ENCODE measurements at places on chromosomes 11 and 22.

DNA sequence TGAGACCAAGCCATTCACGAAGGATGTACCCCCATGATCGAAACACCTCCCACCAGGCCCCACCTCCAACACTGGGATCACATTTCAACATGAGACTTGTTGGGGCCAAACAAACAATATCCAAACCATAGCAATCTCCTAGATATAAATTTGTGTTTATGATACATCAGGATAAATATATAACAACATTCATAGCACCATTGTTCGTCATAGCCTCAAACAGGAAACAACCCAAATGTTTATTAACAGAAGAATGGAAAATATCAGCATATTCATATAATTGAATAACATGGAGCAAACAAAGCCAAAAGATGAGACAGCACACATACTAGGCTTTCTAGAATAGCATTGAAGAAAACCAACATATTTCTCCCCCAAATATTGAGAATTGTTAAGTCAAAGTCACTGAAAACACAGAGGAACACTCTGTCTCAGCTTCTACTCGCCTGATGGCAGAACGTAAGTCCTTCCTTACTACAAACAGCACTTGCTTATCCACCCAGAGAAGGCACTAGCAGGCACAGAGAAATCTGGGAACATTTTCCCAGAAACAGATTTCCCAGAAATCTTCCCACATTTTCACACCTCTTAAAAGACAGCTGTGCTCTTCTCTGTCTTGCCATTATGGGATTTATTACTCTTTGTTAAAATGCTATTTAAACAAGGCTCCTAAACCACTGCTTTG, 8.1 kb upstream of the GDPD4 start:
- no peak for DNase-seq

DNA sequence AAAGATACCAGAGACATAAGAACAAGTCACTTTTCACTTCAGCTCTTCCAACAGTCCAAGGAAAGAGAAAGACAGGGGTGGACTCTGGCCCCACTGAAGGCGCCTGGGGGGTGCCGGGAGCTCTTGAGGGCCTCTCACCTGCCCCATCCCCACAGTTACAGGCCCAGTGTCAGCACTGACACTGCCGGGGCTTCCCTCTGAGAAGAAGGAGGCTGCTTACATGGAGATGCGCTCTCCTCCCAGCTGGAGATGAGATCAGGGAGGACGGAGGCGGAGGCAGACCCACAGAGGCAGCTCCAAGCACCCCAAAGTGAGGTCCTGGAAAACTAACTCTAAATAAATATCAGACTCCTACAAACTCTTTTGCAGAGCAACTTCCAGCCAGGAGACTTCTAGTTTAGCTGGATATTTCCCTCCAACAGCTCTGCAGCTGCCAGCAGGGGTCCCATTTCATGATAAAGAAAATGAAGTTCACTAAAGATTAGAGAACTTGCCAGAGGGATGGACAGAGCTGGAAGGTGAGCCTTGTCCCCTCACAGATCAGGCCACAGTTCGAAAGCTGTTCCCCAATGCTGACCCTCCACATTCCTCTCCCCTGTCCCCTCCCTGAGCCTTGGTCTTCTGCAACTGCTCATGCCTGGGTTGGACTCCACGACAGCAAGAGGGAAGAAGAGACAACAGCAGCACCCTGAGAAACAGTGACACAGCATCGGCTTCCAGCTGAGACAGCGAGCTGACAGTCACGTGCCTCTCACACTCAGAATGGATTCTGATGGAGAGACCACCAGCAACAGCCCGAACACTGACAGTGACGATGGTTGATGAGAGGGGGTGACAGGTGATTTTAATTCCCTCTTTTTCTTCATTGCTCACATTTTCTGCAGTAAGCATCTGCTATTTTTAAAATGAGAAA, 5.8 kb downstream of the CARS1 start:
- DNase-seq, result no peak

- no peak for DNase-seq
Observed at GRCh38 chr11:18144243-18144642, 11.9 kb downstream of the MRGPRX3 start.

DNA sequence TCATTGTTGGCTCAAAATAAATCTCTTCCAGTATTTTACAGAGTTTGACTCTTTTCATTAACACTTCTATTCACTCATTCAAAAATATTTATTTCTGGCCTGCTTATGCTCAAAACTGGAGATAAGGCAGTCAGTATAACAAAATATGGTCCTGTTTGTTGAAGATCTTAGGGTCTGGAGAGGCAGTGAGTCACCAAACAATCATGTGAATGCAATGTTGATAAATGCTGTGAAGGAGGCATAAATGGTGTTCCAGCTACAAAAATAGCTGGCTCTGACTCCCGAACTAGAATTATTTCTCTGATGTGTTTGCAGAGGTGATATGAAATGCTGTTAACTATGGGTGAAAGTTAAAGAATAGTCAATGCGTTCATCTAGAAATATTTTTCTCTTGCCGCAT, 390.6 kb downstream of the AASDHPPT start:
- no peak for DNase-seq

DNA sequence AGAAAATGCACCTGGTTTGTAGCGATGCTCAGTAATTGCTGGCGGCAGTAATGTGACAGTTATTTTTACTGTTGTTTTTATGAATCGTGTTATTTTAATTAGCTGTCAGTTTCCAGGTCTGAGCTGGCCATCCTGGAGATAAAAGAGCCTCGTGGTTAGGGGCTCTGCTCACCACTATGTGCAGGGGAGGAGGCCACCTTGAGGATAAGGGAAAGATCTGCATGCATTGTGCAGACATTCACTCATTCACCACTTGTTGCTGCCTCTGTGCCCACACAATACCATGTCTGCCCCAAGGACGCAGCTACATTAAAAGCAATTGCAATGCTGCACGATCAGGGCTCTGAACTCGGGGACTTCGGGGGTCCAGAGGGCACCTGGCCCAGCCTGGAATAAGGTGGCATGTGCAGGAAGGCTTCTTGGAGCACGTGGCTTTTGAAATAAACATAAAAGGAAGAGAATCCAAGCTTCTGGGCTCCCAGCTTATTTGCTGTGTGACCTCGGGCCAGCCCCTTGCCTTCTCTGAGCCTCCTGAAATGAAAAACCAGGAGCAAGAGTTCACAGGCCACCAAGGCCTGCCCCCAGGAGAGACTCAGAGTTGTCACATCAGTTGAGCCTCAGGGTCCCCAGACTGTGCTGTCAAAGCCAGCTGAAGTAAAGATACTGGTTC, 44.7 kb upstream of the SHISAL1 start:
- no peak for DNase-seq

GRCh38 chr11:47108214-47108613, 68.5 kb downstream of the ARFGAP2 start:
- no peak for DNase-seq

DNA sequence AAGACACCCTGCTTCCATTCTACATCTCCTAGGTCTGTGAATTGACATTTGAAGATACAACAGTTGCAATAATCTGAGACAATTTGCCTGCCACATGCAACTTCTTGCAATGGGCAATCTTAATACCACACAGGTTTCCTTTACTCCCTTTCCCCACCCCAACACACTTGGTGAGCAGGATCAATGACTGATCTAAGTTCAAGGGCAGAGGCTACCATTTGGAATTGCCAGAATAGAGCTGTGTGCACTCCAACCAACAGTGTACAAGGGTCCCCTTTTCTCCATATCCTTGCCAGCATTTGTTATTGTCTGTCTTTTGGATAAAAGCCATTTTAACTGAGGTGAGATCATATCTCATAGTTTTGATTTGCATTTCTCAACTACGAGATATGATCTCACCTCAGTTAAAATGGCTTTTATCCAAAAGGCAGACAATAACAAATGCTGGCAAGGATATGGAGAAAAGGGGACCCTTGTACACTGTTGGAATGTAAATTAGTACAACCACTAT, 2.9 kb upstream of the NNMT start:
- no peak for DNase-seq

GRCh38 chr11:72805216-72805615, 9.0 kb upstream of the ATG16L2 start:
- peak; percentile 90 for DNase-seq

DNA sequence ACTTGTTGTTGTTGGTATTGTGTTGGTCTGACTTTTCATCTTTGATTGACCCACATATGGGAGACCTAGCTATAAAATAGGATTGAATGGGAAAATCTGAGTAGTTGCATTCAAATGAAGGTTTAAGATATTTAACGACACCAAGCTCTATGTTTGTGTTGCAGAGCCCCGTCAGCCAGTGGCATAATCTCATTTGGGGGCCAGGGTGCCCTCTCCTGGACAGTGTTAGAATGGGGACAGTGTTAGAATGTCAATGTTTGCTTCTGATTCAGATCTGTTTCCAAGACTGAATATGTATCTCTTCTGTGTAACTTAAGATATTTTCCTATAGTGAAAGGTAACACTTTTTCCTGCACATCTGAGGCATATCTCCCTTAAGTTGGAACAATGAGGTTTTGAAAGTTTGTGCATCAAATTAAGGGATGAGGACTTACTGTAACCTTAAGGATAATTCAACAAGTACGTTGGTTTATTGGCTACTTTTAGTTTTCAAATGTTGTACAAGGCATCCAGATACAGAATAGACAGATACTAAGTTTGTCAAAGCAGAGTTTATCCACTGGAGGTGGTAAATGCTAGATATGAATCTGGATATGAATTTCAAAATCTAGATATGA, 5.3 kb upstream of the OR52M1 start:
- DNase-seq, result peak; percentile 67

DNA sequence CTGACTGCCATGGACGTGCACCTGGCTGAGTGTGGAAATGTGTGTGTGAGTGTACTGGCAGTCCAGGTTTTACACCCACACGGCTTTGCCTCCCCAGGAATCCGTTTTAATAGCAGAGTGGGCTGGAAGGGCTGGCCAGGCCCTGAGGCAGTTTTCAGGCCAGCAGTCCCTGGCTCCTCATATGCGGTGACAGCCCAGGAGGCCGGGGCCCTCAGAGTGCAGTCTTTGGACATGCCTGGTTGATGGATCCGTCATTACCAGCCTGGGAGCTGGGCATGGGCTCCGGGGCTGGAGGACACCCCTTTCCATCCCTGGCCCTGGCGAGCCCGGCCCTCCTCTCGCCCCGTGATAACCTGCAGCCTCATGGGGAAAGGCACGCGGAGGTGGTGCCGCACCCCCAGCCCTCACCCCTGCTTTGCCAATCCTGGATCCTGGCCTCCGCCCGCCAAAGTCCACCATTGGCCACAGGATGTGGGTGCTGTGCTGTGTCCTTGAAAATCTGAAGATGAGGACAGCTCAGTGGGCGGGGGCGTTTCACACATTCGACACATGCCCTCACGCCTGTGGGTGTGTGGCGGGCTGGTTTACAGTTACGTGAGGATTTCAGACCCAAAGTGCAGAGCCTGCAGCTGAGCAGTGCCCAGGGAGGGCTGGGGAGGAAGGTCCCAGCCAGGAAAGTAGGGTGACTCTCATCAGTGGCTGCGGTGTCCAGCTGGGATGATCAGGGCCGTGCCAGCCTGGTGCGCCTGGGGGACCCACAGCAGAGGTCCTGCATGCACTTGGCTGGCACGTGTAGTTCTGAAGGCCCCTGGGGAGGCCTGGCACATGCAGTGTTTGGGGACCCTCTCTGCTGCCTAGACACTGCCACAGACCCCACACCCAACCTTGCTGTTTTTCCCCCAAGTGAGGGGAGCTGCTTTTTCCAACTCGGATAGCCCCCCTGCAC, 55.1 kb downstream of the RTN4R start:
- DNase-seq, result no peak

DNA sequence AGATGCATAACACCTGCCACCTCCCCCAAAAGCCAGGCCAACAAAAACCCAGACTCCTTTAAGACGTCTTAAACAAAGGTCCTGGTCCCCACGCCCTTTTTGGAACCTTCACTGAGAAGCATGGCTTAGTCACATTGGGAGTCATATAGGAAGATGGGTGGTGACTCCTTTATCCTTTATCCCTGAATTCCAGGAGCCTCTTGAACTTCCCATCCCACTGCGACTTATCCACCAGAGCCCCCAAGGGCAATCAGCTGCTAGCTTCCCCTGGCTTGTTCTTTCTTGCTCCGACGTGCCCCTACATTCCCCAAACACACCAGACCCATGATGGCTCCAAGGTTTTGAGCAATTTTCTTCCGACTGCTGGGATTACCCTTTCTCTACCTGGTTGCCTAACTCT, 567.0 kb upstream of the CADM1 start:
- no peak for DNase-seq

GRCh38 chr22:40487663-40488249, 117.4 kb downstream of the SGSM3 start:
- DNase-seq, result peak; percentile 48

DNA sequence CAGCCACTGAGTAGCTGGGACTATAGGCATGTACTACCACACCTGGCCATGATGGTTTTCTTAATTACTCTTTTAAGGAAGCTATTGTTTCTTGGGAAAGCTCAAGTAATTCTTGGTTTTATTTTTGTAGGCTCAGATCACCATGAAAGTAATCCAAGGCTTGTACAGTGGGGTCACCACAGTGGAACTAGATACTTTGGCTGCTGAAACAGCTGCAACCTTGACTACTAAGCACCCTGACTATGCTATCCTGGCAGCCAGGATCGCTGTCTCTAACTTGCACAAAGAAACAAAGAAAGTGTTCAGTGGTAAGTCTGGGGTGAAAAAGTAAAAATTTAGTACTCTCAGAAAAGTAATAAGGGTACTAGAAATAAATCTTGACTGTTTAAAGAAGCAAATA, 11.3 kb downstream of the RRM1 start:
- DNase-seq, result no peak

GRCh38 chr11:10796191-10796590, 12.5 kb downstream of the EIF4G2 start:
- DNase-seq, result no peak

GRCh38 chr11:33912405-33913361, 20.8 kb upstream of the LMO2 start:
- peak; percentile 89 for DNase-seq

- DNase-seq, result peak; percentile 92
Observed at GRCh38 chr11:2142762-2143202, 3.6 kb upstream of the IGF2 start.

Measured in suppressor macrophage treated with lipopolysaccharide for 4 hours (primary cell).